ENCODE measurements at places on chromosomes 1 and 21. TPM values are rescaled to one million over a fixed set of nuclear protein-coding genes. Genes with fewer than 3 reads are reported as not detected.

GRCh38 chr1:55585402-55585792, 370.2 kb upstream of the USP24 start:
- DNase-seq, result no peak

DNA sequence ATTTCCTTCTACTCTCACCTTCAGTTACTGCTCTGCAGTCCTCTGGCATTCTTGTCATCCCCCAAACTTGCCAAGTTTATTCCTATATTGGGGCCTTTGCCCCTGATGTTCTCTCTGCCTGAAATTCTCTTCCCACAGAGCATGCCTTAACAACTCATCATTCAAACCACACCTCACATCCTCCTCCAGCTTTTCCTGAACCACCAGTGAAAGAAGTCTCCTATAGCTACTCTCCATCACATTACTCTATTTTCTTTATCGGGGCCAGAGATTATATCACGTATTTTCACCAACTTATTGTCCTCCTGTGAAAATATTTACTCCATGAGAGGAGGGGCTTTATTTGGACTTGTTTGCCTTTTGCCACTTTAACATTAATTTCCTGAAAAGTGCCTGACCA, 32.1 kb downstream of the EXTL2 start:
- no peak for DNase-seq

DNA sequence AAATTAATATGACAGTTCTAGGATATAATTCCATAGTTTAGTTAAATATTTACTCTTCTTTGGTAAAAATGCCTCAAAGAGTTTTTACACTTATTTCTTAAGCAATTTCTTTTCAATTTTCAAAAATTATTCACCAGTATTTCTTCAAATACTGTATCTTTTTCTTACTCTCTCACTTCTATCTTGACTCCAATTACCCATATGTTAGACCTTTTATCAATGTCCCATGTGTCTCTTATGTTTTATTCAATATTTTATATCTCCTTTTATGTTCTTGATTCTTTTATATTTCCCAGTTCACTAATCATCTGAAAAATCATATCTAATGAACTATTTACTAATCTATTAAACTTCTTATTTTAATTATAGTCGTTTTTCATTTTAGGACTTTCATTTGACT, 11.5 kb upstream of the LRIF1 start:
- DNase-seq, result no peak

Gene RAD54L
- polyA plus RNA-seq, result 1.3 TPM

Gene NPR1
- polyA plus RNA-seq, result 47.9 TPM

Gene TSSK3
- 0.84 TPM for polyA plus RNA-seq

Data from adrenal gland (tissue), 19 donors.